ENCODE measurements at places on chromosomes 6 and 20. TPM values are rescaled to one million over a fixed set of nuclear protein-coding genes. Genes with fewer than 3 reads are reported as not detected.

Gene F13A1
- total RNA-seq = not detected

Gene NT5E
- total RNA-seq = 44.9 TPM

Gene C6orf58
- total RNA-seq = 0.14 TPM

Gene TBXT
- total RNA-seq = not detected

Gene IL17A
- total RNA-seq = not detected

Gene UBE2C
- total RNA-seq = 241 TPM

Gene KHDC1L
- total RNA-seq = not detected

Gene BPI
- total RNA-seq = not detected
